Astrocyte (in vitro differentiated cells and primary cell): ENCODE measurements at places on chromosomes 13 and 19. TPM values are rescaled to one million over a fixed set of nuclear protein-coding genes. Genes with fewer than 3 reads are reported as not detected.

- peaks cover 18% of the 10 kb centered on the region for H3K4me1 ChIP-seq
- no peaks in the 10 kb centered on the region for H3K27me3 ChIP-seq
- no peak for DNase-seq
- no peak overlapping the region for H3K4me3 ChIP-seq
- H3K27ac ChIP-seq, result no peak overlapping the region
Observed at GRCh38 chr19:43773725-43774102, 7.1 kb downstream of the KCNN4 start.

DNA sequence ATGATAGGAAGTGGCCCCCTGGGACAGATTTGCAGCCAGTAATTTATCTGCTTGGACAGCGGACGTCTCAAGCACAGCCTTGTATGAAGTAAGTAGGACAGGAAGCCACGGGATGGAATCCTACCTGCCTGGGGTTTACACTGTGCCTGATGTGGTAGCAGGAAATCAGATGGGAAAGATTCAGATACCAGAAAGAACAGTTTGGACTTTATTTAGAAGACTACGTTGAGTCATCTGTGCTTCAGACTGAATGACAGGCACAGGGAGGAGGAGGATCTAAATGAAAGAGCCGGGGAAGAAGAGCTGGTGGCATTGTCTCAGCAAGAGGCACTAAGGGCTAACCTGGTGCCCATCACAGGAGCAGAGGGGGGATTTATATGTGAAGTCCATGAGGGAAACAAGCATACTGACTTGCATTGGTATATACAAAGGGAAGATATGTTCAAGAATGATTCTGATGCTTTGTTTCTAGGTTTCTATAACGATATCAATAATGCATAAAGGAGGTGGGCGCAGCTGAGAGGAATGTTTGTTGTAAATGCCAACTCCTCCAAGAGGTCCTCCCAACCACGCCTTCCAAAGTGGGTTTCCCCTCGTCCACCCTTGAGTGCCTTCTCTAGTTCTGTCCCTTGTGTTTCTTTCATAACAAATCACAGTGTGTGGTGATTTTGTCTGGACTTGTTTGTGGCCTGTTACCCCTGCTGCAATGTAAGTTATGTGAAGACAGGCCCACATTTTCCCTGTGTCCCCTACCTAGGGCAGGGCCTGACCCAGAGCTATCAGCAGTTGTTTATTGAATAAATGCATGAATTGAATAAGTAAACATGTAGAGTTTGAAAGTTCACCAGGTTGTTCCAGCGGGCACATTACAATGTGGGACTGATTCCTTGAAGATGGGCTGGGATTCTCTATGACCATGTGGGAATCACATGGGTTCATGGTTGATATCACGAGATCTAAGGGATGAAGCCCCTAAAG is 328.4 kb downstream of the SLC7A1 start:
- no peak for DNase-seq
- H3K27ac ChIP-seq, result no peak overlapping the region

- peak overlapping the region; percentile 86 for H3K27ac ChIP-seq
- H3K4me1 ChIP-seq, result peaks cover 24% of the 10 kb centered on the region
- H3K36me3 ChIP-seq, result no peaks in the 10 kb centered on the region
- DNase-seq, result peak; percentile 94
- H3K27me3 ChIP-seq, result no peaks in the 10 kb centered on the region
Observed at GRCh38 chr13:30718661-30719524, 16.4 kb upstream of the ALOX5AP start.

DNA sequence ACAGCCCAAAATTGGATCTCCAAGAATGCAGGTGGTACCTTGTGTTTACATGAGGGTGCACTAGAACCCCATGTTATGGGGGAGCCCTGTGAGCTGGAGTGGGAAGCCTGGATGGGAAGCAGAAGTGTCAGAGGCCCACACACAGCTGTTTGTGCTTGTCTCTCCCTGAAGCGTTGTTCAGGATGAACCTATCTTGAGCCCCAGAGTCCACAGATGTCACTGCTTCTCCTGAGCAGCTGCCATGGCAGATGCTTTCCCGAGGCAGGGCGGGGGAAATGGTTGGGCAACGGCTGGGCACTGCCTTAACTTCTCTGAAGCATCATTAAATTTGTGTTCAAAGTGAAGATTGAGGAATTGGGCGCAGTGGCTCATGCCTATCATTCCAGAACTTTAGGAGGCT is 17.1 kb upstream of the CHST8 start:
- H3K27me3 ChIP-seq, result no peaks in the 10 kb centered on the region
- H3K36me3 ChIP-seq, result no peaks in the 10 kb centered on the region
- H3K4me3 ChIP-seq, result no peak overlapping the region
- no peaks in the 10 kb centered on the region for H3K4me1 ChIP-seq
- no peak for DNase-seq

- no peaks in the 10 kb centered on the region for H3K36me3 ChIP-seq
- H3K4me3 ChIP-seq, result no peak overlapping the region
- peaks cover 21% of the 10 kb centered on the region for H3K4me1 ChIP-seq
- peak; percentile 52 for DNase-seq
- H3K27me3 ChIP-seq, result no peaks in the 10 kb centered on the region
- H3K27ac ChIP-seq, result peak overlapping the region; percentile 59
Observed at GRCh38 chr13:97944396-97945029, 9.0 kb upstream of the IPO5 start.

- H3K36me3 ChIP-seq, result no peaks in the 10 kb centered on the region
- no peak overlapping the region for H3K4me3 ChIP-seq
- peaks cover 15% of the 10 kb centered on the region for H3K4me1 ChIP-seq
- no peak overlapping the region for H3K27ac ChIP-seq
- H3K27me3 ChIP-seq, result no peaks in the 10 kb centered on the region
Observed at GRCh38 chr19:16593181-16593580, 21.0 kb upstream of the SLC35E1 start.

DNA sequence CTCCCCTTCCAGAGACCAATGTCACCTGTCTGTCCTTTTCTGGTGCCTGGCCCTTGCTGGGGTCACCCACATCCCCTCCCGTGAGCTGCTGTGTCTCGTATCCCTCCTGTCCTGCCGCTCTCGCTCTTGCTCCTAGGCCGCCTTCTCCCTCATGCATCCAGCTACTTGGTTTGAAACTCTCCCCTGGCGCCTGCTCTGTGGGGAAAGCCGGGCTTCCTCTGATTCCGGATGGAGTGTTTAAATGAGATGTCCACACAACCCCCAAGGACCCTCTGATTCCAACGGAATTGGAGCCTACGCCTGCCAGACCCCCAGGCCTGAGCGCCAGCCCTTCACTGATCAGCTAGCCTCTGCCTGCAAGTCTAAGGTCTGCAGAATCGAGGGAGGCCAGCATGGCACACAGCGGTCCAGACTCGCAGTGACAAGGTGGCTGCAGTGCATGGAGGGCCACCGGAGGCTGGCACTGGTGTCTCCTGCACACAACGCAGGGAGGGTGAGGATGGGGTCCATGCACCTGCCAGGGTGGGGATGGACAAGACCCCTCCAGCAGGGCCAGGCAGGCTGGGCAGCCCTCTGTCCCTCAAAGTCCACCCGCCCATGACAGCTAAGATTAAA is 47.2 kb downstream of the RFX2 start:
- no peaks in the 10 kb centered on the region for H3K36me3 ChIP-seq
- H3K27ac ChIP-seq, result no peak overlapping the region
- H3K4me1 ChIP-seq, result peaks cover 64% of the 10 kb centered on the region
- DNase-seq, result no peak
- H3K4me3 ChIP-seq, result no peak overlapping the region
- no peaks in the 10 kb centered on the region for H3K27me3 ChIP-seq

DNA sequence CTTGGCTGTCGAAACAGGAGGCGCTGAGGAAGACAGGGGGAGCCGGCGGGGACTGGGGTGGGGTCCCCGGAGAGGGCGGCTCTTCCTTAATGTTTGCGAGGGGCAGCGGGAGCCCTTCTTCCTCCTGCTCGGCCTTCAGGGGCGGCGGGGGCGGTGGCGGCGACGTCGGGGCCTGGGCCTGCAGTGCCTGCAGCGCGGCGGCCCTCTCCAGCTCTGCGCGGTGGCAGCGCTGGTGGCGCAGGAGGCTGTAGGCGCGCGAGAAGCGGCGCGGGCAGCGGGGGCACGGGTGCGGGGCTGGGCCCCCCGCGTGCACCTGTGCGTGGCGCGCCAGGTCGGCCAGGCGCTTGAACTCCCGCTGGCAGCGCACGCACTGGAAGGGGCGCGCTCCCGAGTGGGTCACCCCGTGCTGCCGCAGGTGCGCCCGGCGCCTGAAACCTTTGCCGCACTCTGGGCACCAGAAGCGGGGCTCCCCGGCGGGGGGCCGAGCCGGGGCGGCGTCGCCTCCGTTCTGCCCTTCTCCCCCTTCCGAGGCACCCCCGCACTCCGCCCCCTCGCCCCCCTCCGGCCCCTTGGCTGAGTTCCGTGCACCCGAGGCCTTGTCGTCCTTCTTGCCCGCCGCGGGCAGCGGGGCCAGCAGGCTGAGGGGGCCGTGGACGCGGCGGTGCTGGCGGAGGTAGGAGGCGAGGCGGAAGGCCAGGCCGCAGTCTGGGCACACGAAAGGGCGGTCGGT is 2.5 kb downstream of the ZNF579 start:
- H3K27ac ChIP-seq, result no peak overlapping the region
- DNase-seq, result no peak
- no peaks in the 10 kb centered on the region for H3K27me3 ChIP-seq
- peaks cover 4% of the 10 kb centered on the region for H3K4me1 ChIP-seq
- no peak overlapping the region for H3K4me3 ChIP-seq
- H3K36me3 ChIP-seq, result peaks cover 5% of the 10 kb centered on the region

Gene TEX26
- not detected in 2 replicates for total RNA-seq

GRCh38 chr13:73141292-73141771 is 82.5 kb downstream of the KLF5 start:
- H3K27me3 ChIP-seq, result no peaks in the 10 kb centered on the region
- DNase-seq, result peak; percentile 57
- no peaks in the 10 kb centered on the region for H3K36me3 ChIP-seq
- peaks cover 4% of the 10 kb centered on the region for H3K4me1 ChIP-seq
- H3K4me3 ChIP-seq, result peak overlapping the region; percentile 34
- H3K27ac ChIP-seq, result no peak overlapping the region

- DNase-seq, result no peak
- H3K4me3 ChIP-seq, result no peak overlapping the region
- H3K27me3 ChIP-seq, result peaks cover 24% of the 10 kb centered on the region
- no peak overlapping the region for H3K27ac ChIP-seq
- no peaks in the 10 kb centered on the region for H3K4me1 ChIP-seq
- no peaks in the 10 kb centered on the region for H3K36me3 ChIP-seq
Observed at GRCh38 chr19:5563935-5564612, 3.7 kb downstream of the TINCR start.

DNA sequence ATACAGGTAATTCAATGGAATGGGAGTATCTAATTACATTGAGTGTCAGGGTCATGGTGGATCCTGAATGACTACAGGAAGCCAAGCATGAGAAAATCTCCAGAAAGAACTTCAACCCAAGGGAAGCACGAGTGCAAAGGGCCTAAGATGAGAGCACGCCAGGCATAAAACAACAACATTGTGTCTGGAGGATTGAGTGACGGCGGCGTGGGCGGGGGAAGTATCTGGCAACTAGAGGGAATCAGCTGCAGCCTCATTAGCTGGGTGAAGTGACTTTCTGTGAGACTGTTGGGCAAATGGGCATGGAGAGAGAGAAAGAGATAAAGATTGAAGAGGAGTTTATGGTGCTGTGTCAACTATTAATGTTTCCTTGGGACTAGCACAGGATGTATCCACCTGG is 194.3 kb downstream of the GPC6 start:
- H3K36me3 ChIP-seq, result no peaks in the 10 kb centered on the region
- H3K27me3 ChIP-seq, result no peaks in the 10 kb centered on the region
- peaks cover 14% of the 10 kb centered on the region for H3K4me1 ChIP-seq

DNA sequence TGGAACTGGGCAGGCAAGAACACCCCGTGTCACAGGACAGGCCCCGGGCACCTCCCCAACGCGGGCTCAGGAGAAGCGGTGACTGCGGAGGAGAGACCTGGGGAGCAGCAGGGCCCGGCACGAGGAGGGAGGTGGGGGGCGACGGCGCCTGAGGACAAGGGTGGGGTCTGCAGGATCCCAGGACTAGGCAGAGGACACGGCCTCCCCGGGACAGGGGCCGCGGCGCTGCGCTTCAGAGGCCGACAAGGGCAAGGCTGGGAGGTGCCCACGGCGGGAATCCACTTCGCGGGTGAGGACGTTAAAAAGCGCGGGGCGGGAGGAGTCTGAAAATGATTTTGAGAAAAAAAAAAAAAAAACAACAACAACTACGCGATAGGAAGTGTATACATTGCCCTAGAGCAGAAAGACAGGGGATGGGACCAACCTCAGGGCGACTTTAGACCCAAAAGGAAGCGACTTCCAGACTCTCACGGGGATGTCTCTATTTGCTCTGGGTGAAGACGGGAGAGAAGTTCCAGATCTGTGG is 44.9 kb downstream of the ZNF611 start:
- H3K27me3 ChIP-seq, result no peaks in the 10 kb centered on the region
- H3K4me3 ChIP-seq, result peak overlapping the region; percentile 79
- no peak for DNase-seq

Gene F2RL3
- not detected in 2 replicates for total RNA-seq

Gene LILRA1
- not detected in 2 replicates for total RNA-seq

GRCh38 chr19:42028304-42029216 is 34.5 kb upstream of the ATP1A3 start:
- H3K27me3 ChIP-seq, result peaks cover 3% of the 10 kb centered on the region
- H3K4me1 ChIP-seq, result peaks cover 5% of the 10 kb centered on the region
- no peak overlapping the region for H3K4me3 ChIP-seq

- DNase-seq, result peak; percentile 18
- H3K4me3 ChIP-seq, result no peak overlapping the region
- H3K27me3 ChIP-seq, result no peaks in the 10 kb centered on the region
- no peaks in the 10 kb centered on the region for H3K36me3 ChIP-seq
- H3K4me1 ChIP-seq, result no peaks in the 10 kb centered on the region
Observed at GRCh38 chr13:71169180-71169579, 697.8 kb downstream of the DACH1 start.

DNA sequence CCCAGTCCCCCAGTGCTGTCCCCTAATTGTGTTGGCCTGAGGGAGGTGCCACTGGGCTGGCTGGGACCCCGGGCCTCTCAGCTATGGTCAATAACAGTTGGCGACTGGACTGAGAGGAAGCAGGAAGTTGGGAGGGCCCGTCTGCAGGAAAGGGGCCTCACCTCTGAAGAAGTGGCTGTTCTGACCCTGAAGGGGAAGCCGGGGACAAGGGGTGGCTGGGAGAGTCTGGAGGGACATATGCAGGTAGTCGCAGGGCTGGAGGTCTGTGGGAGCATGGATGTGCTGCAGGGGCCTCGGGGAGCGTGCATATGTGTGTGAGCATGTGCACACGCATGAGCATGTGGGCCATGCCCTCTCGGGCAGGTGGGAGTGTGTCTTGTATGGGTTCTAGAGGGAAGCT is 5.9 kb downstream of the PKN1 start:
- H3K27me3 ChIP-seq, result no peaks in the 10 kb centered on the region
- peaks cover 3% of the 10 kb centered on the region for H3K36me3 ChIP-seq
- peaks cover 13% of the 10 kb centered on the region for H3K4me1 ChIP-seq

Gene FBXO17
- total RNA-seq, result 14.7 and 15.9 TPM in 2 replicates

DNA sequence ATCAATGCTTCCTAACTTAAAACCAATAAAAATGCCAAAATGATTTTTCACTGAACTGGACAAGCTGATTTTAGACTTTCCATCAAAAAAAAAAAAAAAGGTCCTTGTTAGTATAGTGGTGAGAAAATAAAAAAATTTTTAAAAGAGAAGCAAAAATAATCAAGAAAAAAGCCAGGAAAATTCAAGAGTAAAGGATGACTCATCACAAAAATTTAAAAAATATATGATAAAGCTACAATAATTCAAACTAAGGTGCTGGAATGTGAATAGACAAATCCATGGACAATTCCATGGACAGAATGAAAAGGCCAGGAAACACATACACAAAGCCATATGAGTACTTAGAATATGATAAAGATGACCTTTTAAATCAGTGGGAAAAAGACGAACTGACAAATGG is 26.1 kb downstream of the ALG5 start:
- no peaks in the 10 kb centered on the region for H3K27me3 ChIP-seq
- no peak for DNase-seq
- no peaks in the 10 kb centered on the region for H3K4me1 ChIP-seq

GRCh38 chr13:59447846-59448620 is 715.7 kb downstream of the DIAPH3 start:
- DNase-seq, result peak; percentile 93
- no peaks in the 10 kb centered on the region for H3K27me3 ChIP-seq
- H3K4me1 ChIP-seq, result peaks cover 16% of the 10 kb centered on the region
- H3K36me3 ChIP-seq, result no peaks in the 10 kb centered on the region
